Heart right ventricle (tissue), 16 donors: ENCODE measurements at places on chromosomes 1 and 21. TPM values are rescaled to one million over a fixed set of nuclear protein-coding genes. Genes with fewer than 3 reads are reported as not detected.
A peak's percentile ranks its signal among the peaks of the same experiment; 100 is the strongest.

Gene RCAN3
- total RNA-seq, result 5.5 TPM

Gene DIO1
- not detected for total RNA-seq

Gene KRTAP19-3
- not detected for total RNA-seq

Gene EIF2D
- total RNA-seq, result 30.8 TPM

Gene XKR8
- total RNA-seq, result 4.6 TPM

Gene GPR37L1
- 0.20 TPM for total RNA-seq

Gene SH2D5
- total RNA-seq, result not detected

Gene WDR64
- not detected for total RNA-seq

Gene TEX38
- total RNA-seq, result not detected

GRCh38 chr1:217539510-217539909, 91.4 kb downstream of the GPATCH2 start:
- DNase-seq, result no peak

GRCh38 chr1:9121496-9122409, 7.1 kb downstream of the GPR157 start:
- no peak for DNase-seq

DNA sequence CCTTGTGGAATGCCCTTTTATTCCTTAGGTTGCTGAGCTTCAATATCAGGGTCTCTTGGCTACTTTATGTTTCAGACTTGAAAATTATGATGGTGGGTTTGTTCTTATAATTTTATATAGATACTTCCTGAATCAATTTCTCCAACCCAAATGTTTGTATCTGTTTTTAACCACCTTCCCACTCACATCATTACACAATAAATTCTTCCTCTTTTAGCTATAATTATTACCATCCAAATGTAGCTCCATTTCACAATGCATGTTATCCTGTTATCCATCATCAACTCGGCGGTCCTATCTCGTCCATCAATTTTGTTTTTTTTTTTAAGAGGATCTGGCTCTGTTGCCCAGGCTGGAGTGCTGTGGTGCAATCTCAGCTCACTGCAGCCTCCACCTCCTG, 357.6 kb upstream of the ZP4 start:
- no peak for DNase-seq

DNA sequence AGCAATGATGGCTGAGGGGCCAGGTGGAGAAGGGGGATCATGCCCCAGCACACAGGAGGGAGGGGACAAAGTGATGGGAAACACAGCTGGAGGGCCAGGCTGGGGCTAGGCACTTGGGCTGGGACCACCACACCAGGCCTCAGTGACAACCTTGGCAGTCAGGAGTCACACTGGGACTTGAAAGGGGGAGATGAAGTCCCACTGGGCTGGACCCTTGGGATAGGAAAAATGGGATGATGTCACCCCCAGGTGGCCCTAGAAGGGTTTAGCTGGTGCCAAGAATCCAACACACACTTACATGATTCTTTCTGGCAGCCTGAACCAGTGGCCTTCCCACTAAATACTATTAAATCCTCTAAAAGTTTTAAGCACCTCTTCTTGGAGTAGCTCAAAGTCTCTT, 17.1 kb downstream of the ZBTB17 start:
- no peak for DNase-seq

DNA sequence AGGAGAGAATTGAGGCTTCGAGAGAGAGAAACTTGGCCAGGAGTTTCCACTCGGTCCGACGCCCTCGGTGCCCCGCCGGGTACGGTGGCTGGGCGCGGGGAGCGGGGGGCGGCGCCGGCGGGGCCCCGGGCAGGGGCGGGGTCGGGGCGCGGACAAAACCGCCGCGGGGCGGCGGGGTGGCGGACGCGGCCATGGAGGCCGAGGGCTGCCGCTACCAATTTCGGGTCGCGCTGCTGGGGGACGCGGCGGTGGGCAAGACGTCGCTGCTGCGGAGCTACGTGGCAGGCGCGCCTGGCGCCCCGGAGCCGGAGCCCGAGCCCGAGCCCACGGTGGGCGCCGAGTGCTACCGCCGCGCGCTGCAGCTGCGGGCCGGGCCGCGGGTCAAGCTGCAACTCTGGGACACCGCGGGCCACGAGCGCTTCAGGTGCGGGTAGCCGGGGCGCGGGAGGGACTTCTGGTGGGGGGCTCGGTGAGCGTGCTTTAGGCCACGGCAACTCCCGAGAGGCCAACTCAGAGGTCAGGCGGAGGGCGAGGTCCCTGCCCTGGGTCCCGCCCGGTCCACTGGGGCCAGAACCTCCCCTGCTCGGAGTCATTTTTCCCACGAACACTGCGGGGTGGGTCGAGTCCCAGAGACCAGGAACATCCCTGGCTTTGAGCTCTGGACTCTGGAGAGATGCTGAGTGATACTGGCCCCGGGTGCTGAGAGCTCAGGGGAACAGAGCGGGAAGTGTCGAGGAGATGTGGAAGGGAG, 431 bp downstream of the RAB42 start:
- DNase-seq, result peak; percentile 36

GRCh38 chr1:218347336-218347722, 2.2 kb downstream of the TGFB2 start:
- DNase-seq, result no peak

DNA sequence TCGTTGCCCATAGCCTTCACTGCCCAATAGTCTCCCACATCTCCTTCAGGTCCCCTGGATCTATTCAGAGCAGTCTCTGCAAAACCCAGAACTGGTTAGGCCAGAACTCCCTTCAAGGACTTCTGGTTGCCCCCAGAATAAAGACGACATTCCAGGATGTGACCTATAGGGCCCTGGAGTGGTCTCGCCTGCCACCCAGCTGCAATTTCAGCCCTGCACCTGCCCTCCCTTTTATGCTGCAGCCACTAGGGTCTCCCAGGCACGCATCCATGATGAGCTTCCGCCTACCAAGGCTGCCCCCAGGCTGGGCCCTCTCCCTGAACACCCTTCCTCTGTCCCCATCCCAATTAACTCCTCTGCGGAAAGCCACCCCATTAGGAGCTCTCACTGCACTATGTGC, 7.2 kb upstream of the TSPEAR start:
- no peak for DNase-seq

DNA sequence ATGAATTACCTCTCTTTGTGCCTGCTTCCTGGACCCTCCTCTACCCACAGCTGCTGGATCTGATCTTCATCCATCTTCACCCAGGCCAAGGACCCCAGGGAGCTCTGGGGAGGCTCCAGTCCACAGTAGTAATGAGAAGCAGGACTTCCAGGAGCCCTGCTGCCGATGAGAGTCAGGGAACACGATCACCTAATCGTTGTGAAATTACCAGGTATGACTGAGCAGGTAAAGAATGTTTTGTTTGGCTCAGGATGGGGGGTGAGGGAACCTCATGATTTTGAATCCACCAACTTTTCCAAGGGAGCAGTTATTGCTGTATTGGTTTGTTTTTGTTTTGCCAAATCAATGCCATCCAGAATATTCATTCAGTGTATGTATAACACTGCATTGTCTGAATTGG, 454.0 kb downstream of the PLPP3 start:
- no peak for DNase-seq

DNA sequence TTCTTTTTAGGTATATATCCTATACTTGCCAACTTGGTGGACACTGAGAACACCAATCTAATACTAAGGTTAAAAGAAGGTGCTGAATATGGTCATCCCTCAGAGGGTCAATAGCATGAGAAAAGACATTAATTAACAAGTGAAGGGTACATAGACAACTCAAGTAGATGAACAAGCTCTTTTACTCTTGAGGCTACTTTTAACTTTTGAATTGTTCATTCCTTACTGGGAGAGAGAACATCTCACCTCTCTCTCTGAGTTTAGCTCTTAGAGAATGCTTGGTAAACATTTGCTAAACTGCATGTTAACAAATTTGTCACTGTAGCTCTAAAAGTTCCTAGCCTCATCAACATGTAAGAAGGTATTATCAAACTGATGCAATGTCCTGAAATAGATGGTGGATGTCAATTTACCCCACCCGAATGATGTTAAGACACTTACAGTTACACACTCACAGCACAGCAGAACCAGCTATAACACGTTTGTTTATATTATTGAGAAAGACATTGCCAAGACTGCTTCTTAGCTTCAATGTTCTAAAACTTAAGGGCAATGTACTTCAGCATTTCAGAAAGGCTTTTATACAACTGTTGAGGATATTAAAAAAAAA, 35.9 kb downstream of the HEATR1 start:
- no peak for DNase-seq

DNA sequence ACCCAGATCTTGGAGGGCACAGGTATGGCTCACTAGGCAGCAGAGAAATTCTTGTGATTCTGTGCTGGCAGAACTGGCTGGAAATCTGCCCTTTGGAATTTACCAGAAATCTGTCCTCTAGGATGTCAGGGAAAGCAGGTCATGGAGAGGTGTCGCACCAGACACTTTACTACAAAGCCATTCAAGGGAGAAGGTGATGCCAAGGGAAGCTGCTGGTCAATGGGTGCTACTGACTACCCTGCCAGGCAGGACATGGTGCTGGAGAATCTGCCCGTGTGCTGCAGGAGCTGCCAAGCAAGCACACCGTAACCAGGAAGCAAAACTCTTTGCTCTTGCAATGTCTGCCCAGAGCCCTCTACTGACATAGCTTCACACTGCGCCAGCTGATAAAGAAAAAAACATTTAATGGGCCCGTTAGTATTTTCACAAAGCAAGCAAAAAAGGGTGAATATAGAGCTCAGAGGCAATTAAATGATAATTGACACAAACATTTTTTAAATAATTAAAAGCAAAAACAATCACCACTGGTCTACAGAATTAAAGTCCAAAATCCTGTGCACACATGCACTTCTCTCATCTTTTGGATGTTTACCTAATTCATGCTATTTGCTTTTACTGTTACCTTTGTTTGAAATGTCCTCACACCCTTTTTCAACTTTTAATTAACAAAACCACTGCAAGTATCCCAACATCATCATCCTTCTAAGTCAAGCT, 7.2 kb upstream of the FBXO28 start:
- no peak for DNase-seq

GRCh38 chr1:85325920-85326319, 49.5 kb upstream of the BCL10 start:
- no peak for DNase-seq

DNA sequence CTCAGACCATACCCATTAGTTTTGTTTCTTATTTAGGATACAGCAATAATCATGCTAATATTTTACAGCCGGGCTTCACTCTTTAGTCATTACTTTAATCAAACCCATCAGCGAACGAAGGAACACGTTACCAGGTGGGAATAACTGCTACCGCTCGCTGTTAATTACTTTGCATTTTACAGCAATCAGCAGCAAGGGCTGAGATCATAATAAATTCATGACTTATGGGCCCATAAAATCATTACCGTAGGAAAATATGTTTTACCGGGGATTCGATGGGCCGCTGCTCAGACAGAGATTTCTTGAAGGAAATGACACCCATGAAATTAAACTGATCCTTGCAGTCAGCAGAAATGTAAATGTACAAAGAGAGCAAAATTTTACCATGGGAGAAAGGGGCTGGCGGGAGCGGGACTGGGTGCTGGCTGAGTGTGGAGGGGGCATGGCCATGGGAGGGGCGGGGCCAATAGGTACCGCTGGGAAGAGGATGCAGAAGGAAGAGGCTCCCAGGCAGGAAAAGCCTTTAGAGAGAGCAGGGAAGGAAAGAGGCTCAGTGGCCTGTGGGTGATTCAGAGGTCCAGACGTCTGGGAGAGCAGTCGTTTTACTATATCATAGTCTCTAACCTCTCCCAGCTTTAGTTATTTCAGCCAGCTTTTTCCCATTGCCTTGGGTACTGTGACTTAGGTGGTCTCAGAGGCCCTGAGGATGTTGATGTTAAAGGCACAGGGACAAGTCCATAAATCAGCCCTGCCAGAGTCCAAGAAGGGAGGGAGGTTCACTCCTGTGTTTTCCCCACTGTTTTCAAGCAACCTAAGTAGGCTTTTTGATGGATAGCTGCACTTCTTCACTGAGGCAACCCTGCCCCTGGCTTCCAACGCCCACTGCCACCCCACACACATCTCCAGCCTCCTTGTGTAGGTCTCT, 258.9 kb downstream of the SEC16B start:
- DNase-seq, result no peak

GRCh38 chr1:100832694-100833428, 61.8 kb downstream of the EXTL2 start:
- no peak for DNase-seq

GRCh38 chr1:169809370-169810095, 14.8 kb upstream of the METTL18 start:
- peak; percentile 33 for DNase-seq

GRCh38 chr1:11289064-11289463, 16.1 kb downstream of the UBIAD1 start:
- no peak for DNase-seq

GRCh38 chr1:43957407-43958040, 10.8 kb downstream of the IPO13 start:
- DNase-seq, result no peak

- DNase-seq, result no peak
Observed at GRCh38 chr1:10866321-10867093, 70.1 kb upstream of the CASZ1 start.

DNA sequence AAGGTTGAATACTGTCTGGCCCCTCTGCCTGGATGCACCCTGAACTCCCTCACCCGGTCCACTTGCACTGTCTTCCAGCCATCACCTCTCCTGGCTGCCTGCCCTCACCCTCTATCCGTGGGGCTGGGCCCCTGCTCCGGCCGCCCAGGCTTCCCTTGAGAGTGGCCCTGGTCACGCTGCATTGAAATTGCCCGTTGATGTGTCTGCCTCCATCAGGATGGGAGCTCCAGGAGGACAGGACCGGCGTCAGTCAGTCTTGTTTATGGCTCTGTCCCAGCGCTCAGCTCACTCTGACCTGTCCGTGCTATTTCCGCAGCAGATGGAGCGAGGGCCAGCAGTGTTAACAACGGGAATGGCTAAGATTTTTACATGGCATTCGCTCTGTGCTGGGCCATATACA, 34.9 kb downstream of the FOXO6 start:
- no peak for DNase-seq

DNA sequence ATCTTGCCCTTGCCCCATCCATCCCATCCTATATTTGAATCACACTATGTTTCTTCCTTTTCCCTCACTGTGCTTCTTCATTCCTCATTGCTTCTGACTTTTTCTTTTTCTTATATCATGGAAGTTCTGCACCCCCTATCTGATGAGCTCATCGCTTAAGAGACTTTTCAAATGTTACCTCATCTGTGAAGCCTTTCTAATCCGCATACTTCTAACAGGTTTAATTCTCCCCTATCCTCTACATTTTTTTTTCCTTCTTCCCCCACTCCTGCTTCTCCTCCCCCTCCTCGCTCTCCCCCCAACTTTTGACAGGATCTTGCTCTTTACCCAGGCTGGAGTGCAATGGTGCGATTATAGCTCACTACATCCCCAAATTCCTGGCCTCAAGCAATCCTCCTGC, 39.5 kb downstream of the OSBPL9 start:
- DNase-seq, result no peak

GRCh38 chr21:30613836-30614235, at the start of gene KRTAP6-1:
Gene KRTAP6-1 (minus strand): TSS chr21:30613930. CDS start chr21:30613904, 26 bp downstream.
- DNase-seq, result no peak

GRCh38 chr1:97920276-97920831, 480 bp downstream of the DPYD start:
- DNase-seq, result no peak
